ENCODE measurements at places on chromosomes 1 and 21.

GRCh38 chr1:156073740-156074139 is 8.5 kb downstream of the MEX3A start:
- DNase-seq: no peak

GRCh38 chr21:27581168-27581567 is 614.3 kb upstream of the ADAMTS5 start:
- no peak for DNase-seq

DNA sequence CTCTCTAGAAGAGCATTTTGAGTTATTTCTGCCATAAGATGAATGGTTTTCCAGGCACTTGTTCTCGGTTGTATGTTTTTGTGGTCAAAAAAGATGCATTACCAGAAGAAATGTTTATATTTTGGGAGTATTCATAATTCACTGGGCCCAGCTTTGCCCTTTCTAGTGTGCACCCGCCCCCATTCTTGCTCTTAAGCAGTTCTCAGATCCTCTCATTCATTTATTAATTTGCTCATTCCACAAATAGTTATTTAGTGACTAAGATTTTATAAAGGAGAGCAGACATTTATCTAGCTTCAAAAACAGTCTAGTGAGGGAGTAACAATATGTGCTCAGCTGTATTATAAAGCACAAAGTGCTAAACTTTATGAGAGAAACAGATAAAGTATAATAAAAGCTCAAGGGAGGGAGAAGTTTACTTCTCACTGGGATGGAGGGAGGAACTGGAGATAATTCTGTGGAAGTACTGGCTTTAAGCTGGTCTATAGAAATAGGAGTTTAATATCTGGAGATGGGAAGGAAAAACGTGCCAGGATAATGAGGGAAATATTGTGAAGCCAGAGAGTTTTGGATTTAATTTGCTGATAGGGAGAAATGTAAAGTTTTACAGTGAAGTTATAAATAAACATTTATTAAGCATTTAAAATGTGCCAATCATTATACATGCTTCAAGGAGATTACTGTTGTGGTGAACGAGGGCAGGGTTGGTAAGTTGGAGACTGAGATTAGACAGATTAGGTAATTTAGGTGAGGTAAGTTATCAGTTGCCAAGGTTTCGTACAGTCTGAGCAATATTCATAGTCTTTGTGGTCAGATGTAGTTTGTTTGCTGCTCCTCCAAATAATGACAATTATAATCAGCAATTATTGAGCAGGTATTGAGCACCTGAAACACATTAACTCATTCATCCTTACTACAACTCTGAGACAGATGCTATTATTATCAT is 9.1 kb upstream of the MACF1 start:
- no peak for DNase-seq

DNA sequence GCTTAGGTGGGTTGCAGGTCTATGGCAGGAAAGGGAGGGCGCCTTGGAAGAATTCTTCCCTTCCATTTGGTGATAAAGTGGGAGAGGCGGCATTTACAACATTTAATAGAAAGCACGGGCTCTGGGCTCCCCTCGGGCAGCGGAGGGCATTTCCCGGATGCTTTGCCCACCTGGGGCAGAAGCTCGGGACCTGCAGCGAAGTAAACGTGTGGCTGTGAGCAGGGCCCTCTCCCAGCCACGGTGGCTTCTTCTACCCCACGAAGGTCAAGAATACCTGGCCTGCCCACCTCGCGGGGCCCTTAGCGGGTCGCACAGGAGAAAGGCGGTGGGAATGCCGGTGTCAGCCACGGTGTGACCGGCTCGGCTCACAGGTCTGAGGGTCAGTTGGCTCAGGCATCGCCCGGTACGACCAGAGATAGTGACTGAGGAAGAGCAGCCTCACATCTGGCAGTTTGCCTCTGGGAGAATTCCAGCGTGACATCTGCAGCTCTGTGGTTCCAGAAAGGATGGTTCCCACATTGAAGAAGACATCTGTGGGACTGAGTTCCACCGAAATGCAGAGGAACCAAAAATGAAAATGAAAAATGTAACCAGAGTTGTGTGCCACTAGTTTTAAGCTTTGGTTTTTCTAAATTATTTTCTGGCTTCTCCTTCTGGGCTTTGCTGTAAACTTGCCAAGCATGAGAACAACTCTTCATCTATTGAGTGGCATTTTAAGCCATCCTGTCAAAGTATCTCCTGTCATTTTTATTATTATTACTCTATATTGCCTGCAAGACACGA is 720 bp upstream of the F3 start:
- DNase-seq: no peak

DNA sequence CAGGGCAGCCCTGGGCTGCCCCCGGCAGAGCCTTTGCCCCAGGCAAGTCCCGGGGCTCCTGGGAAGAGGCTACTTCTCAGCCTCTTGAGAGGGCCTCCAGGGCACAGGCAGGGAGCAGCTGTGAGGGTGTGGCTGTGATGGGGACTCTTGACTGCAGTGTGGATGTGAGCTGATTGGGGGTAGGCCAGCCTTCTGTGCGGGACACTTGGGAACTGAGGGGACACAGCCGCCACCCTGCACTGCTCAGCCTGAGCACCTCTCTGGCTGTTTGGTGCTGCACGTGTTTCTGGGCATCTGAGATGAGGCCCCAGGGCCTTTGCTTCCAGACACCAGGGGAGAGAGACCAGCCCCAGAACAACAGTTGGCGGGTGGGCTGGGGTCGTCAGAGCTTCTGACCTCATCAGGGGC is 62.1 kb downstream of the SKI start:
- no peak for DNase-seq

DNA sequence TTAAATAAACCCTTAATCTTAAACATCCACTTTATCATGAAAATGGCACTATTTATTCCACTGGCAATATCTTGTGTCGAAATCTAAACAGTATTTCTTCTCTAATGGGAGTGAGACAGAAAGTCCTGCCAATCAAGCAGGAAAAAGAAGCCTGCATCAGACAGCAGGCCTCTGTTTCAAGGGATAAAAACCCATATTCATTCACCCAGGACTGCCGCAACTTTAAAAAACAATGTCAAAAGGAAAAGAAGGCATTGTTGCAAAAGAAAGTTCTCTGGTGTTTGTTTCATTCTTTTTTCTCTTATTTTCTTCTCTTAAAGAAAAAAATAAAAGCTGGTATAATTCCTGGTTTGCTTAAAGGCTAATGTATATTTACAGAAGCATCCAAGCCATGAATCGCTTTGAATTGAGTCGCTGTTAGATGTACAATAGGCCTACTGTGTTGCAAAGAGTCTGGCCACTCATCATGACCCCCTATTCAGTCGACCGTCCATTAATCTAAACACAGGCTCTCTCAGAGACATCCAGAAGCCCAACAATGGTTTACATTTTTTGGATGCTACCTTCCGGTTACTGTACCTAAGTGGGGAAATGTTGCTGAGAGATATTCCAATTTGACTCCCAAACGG is 48.7 kb upstream of the ZC3H11B start:
- no peak for DNase-seq

GRCh38 chr21:37965088-37965805 is 49.0 kb upstream of the KCNJ6 start:
- DNase-seq: no peak

DNA sequence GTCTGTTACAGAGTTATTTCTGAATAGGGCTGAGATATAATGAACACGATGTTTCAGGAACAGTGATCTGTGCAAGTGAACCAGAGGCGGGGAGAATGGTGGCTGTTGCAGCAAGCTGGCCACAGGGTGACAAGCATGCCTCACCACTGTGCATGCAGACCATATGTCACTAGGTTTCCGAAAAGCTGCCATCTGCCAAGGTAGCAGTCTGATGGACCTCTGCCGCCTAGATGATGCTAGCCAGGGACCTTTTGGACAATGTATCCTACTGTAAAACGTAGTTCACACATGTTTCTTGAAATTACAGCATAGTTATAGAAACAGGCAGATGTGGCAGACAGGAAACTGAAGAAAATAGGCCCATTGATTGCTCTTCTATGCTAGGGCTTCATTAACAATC is 204.2 kb upstream of the RRP15 start:
- no peak for DNase-seq

GRCh38 chr1:157315544-157315943 is 177.3 kb upstream of the ETV3 start:
- DNase-seq: no peak

- no peak for DNase-seq
Measured at GRCh38 chr21:27590271-27590670, 623.4 kb upstream of the ADAMTS5 start.

- DNase-seq: no peak
Measured at GRCh38 chr1:217627431-217627830, 3.5 kb downstream of the GPATCH2 start.

DNA sequence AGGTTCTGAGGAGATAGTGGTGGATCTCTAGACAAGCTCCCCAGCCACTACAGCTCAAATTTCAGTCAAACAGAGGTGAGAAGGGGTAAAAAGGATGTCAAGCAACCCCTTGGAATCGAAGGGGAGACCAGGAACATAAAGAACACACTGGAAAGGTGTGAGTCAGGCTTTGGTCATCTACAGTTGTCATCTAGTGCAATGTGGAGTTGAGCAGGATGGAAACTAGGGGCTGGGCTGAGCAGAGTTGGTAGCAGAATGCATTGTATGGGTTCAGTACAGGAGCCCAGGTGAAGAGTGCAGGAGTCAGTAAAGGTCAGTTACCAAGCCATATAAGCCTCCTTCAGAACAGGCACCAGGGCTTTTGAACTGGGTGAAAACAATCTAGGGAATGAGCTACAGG is 52.7 kb upstream of the VAV3 start:
- DNase-seq: no peak

DNA sequence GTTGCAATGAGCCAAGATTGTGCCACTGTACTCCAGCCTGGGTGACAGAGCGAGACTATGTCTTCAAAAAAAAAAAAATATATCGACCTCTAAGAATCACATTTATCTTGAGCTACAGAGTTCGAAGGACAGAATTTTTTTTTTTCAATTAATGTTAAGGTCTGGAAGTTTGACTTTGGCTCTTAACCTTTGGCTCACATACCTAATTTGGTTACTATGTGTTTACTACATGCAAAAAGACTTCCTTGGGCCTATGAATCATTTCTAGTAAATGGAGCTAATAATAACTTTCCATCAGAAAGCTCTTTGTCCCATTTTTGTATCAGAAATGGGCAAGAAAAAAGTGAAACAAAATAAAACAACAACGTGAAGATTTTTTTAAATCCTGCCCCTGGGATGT is 351.2 kb downstream of the SMYD3 start:
- no peak for DNase-seq

DNA sequence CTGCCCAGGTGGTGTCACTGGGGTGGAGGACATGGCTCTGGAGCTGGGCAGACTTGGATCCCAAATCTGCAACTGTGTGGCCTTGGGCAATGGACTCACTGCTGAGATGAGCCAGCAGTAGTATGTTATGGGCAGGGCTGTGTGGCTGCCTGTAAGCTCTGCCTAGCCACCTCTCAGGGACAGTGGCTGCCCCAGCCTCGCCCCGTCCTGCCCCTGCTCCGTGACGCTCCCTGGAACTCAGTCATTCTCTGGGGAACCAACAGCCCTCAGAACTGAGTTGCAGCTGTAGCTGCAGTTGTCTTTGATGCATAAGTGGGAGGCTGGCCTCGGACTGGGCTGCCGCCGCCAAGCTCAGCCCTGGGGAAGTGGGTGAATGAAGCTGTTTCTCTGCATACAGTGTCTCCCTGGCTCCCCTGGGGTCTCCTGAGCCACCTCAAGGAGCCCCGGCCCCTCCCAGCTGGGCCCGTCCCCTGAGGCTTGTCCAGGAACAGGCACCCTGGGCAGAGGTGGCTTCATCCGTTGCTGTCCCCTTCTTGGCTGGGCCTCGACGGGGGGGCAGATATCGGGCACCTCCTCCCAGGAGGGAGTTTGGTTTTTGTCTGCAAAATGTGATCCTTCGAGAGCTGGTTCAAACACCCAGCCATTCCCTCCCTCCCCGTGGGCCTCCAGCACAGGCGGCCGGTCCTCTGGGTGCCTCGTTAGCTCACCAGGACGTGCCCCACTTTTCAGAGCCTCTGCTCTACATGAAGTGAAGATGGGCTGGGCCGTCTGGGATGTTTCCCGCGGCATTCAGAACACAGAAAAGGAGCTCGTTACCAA is 26.2 kb upstream of the PLCH2 start:
- no peak for DNase-seq

GRCh38 chr1:20371411-20371810 is 80.7 kb downstream of the VWA5B1 start:
- no peak for DNase-seq

- no peak for DNase-seq
Measured at GRCh38 chr1:11550664-11551283, 71.8 kb downstream of the DISP3 start.

GRCh38 chr1:11842154-11843041 is 5.2 kb downstream of the NPPA start:
- no peak for DNase-seq

- DNase-seq: no peak
Measured at GRCh38 chr1:243293941-243294722, 38.3 kb downstream of the SDCCAG8 start.

- no peak for DNase-seq
Measured at GRCh38 chr21:41819236-41819855, 52.5 kb upstream of the RIPK4 start.

GRCh38 chr1:216890871-216891270 is 167.6 kb upstream of the ESRRG start:
- DNase-seq: no peak

GRCh38 chr1:25854554-25854953 is 4.7 kb downstream of the AUNIP start:
- DNase-seq: no peak

- DNase-seq: no peak
Measured at GRCh38 chr1:225870911-225871310, 11.3 kb downstream of the TMEM63A start.

- no peak for DNase-seq
Measured at GRCh38 chr1:223836586-223836985, 9.2 kb downstream of the TP53BP2 start.

- DNase-seq: no peak
Measured at GRCh38 chr1:38009841-38010180, 2.7 kb upstream of the UTP11 start.

- no peak for DNase-seq
Measured at GRCh38 chr1:44355582-44356305, 687 bp upstream of the ERI3 start.

DNA sequence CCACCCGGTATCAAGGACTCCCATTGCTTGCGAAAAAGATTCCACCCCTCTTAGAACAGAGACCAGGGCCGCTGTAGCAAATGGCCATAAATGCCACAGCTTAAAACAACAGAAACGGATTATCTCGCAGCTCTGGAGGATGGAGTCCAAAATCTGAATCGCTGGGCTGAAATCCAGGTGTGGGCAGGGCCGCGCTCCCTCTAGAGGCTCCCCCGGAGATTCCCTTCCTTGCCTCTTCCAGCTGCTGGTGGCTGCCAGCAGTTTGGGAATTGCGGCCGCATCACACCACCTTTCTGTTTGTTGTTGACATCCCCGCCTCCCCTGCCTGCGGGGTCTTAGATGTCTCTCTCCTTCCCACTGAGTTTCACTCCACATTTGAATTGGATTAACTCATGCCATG is 15.6 kb downstream of the PDE9A start:
- no peak for DNase-seq

GRCh38 chr1:147473733-147474049 is 67.6 kb upstream of the BCL9 start:
- DNase-seq: no peak
